ENCODE measurements at places on chromosomes 1 and 21.

DNA sequence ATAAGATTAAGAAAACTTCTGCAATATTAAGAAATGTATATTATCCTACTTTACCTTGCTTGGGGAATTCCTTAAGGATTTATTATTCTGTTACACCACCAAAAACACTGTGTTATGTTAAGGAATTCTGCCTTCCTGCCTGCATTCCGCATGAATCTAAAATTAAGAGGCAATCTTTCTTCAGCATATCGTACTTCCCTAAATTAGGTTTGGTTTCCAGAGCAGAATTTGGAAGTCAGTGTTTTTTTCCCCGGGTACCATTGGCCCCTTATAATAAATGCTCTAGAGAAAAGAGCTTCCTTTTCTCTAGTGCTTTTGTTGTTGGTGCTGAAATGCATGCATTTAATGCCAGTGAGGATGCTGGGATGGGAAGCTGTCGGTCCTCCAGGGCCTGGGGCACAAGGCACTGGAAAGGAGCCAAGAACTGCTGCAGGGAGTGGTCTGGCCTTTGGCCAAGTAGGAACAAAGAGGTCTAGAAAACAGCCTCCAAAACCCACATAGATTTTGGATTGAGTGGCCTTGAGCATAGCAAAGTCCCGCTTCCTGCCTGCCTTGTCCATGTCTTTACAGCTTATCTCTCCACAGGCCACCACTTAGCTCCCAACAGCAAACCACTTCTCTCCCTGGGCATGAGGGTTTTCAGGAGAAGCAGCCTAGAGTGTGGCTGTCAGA lies 69.9 kb downstream of the RRAGC start:
- DNase-seq = no peak

GRCh38 chr1:19043579-19044443 lies 87.3 kb upstream of the IFFO2 start:
- no peak for DNase-seq

GRCh38 chr1:114620419-114620818 lies 39.0 kb upstream of the BCAS2 start:
- DNase-seq = no peak

DNA sequence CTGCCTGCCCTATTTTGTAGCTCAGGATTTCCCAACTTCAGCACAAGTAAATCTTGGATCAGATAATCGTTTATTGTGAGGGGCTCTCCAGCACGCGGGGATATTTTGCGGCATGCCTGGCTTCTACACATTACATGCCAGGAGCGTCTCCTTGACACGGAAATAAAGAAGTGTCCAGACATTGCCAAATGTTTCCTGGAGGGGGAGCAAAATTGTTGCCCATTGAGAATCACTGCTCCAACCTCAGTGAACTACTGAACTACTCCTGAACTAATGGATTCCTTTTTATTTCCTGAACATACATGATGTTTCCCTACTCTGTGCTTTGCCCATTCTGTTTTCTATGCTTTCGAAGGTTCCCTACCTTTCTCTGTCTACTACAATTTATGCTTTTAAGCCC lies 1359.1 kb upstream of the ADGRL2 start:
- no peak for DNase-seq

DNA sequence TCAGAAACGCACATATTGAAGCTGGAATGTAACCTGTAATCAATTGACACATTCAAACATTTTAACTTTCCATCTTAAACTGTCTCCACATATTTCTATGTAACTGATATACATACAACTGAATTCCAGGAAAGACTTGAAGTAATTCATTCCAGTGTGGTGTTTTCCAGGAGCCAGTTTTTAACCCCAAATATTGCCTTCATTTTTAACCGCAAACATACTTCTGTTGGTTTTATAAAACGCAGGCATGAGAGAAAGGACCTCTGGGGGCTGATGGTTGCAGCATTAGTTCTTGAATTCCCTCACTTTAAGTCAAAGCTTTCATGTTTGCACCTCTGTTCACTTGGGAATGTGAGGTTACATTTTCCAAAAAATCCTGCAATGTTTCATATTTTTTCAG lies 204.1 kb downstream of the CRB1 start:
- DNase-seq = no peak

DNA sequence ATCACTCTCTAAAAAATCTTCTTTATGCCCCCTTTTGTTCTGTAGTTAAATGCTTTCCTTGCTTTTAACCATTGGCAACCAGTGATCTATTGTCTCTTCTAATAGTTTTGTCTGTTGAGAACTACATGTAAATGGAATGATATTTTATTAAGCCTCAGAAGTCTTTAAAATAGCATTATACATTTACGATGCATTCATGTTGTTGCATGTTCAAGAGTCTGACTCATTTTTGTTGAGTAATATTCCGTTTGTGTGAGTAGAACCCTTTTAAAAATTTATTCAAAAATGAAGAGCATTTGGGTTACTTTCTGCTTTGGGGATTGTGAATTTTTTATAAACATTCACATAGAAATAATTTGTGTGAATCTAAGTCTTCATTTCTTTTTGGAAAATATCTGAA lies 1352.9 kb downstream of the NCAM2 start:
- no peak for DNase-seq

DNA sequence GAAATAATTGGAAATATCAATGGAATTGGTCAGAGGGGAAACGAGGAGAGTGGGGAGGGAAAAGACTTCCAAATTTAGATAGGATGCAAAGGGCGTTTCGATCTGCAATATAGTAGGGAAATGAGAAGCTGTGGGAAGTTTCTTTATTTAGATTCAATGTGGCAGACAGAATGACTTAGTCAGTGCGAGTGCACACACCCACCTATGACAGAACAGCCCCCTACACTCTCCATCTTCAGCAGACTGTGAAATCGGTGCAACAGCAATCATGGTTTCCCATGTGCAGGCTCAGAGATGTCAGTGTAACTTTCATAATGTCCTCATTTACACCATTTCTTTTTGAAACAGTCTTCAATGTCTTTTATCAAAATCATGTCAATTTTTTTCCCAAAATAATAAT lies 46.0 kb downstream of the DIP2A start:
- DNase-seq = no peak

- DNase-seq = no peak
Observed at GRCh38 chr1:44347280-44347679, 7.8 kb downstream of the ERI3 start.

DNA sequence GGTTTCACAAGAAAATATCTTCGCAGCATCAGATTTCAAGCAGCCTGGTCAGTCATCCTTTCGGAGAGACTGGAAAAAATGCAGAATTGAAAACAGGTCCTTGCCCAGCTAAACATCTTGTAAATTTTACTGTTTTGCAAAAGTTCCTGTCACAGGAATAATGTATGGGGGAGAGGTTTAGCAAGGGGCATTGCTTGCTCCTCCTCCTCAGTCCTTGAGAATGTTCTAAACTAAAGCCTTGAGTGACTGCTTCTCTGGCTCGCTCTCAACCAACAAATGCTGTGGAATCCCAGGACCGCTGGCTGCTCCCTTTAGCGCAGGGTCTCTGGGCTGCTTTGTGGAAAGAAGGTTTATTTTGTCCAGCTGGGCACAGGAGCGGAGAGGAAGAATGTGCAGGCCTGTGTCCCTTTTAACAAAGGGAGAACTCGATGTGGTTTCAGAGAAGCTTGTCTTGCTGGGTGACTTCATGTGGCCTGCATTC lies 33.6 kb upstream of the FHAD1 start:
- DNase-seq = no peak

DNA sequence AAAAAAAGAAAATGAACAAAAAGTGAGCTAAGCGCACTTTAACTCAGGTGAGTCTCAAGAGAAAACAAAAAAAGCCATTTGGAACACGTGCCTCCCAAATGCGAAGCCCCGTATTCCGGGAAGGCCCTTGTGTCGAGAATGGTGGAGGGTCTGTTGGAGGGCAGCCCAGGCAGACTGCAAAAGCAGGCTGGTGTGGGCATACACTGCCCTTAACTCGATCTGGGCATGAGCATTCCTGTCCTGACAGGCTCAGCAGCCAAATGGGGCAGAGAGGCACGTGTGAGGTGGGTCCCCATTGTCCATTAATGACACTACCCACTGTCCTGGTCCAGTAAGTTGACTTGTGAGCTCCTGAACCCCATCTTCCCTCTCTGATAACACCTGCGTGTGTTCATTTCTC lies 57.7 kb downstream of the EVA1C start:
- DNase-seq = no peak

DNA sequence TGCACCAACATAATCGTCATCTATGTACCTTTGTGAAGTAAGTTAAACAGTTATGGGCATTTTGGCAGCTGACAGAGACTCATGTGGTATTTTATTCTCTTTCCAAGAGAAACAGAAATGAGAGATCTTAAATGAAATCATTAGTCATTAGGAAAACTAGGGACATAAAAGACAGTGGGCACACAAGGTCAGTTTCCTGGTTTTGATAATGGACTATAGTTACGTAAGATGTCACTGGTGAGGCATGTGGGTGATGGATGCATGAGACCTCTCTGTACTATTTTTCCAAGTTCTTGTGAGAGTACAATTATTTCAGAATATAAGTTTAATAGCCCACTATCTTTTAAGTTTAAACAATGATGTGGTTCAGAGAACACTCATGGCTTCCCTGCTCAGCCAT lies 216.9 kb downstream of the APP start:
- no peak for DNase-seq

GRCh38 chr1:5910276-5910620 lies 82.0 kb downstream of the NPHP4 start:
- no peak for DNase-seq

DNA sequence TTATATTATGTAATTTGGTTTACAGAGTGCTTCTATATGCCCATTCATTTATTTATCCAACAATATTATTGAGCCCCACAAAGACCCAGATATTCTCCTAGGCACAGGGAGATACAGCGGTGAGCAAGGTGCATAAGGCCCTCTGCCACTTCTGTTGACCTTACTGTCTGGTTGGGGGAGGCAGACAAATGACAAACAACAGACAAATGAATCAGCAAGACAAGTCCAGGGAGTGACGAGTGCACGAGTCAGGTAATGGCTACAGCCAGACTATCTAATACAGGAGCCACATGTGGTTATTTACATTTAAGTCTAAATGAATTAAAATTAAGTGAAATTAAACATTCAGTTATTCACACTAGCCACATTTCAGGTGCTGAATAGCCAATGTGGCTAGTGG lies 22.0 kb upstream of the BCAR3 start:
- no peak for DNase-seq

DNA sequence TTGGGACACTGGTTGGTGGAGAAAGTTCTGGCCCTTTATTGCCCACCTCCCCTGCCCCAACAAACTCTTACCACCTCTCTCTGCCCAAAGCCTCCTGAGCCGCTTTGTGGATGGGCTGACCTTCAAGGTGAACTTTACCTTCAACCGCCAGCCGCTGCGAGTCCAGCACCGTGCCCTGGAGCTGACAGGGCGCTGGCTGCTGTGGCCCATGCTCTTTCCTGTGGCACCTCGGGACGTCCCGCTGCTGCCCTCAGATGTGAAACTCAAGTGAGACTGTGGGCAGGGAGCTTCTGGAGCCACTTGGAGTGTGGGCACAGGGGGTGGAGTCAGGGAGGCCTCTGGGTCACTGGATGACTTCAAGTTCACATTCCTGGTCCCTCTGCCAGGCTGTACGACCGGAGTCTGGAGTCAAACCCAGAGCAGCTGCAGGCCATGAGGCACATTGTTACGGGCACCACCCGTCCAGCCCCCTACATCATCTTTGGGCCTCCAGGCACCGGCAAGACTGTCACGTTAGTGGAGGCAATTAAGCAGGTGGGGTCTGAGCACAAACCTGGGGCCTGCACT lies 12.5 kb downstream of the RHOC start:
- DNase-seq = no peak

- no peak for DNase-seq
Observed at GRCh38 chr1:220441211-220441610, 86.7 kb upstream of the MARK1 start.

GRCh38 chr1:219427403-219427802 lies 185.5 kb downstream of the ZC3H11B start:
- no peak for DNase-seq

GRCh38 chr1:81499487-81499886 lies 301.2 kb upstream of the ADGRL2 start:
- no peak for DNase-seq

- no peak for DNase-seq
Observed at GRCh38 chr1:201751872-201752271, 77.1 kb upstream of the IPO9 start.

DNA sequence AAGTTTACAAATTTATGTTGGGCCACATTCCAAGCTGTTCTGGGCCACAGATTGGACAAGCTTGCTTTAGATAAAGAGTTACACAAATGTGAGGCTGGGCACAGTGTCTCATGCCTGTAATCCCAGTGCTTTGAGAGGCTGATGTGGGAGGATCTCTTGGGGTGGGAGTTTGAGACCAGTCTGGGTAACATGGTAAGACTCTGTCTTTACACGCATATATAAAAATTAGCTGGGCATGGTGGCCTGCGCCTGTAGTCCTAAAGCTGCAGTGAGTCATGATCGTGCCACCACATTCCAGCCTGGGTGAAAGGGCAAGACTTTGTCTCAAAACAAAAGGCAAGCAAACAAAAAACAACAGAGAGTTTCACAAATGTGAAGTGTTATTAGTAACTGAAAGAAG lies 5.9 kb upstream of the VCAM1 start:
- no peak for DNase-seq

GRCh38 chr1:24921938-24922662 lies 8.0 kb downstream of the RUNX3 start:
- no peak for DNase-seq

DNA sequence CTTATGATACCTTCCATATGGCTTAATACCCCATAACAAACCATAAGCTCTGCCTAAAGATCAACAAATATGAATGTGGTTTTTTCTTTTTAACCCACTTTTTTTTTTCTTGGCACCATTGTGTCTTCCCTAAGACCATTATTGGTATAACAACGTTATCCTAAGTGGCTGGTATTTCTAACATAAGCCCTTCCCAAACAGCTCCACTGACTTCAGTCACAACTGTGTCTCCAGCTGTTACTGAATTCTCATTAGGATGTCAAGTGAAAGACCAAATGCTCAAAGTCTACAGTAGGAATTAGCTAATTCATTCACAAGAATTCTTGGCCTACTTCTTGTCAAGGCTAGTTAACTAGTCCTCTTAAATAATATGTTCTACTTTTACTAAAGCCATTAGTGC lies 4.2 kb upstream of the RXRG start:
- no peak for DNase-seq

GRCh38 chr21:42530167-42530518 lies 16.5 kb downstream of the SLC37A1 start:
- no peak for DNase-seq

GRCh38 chr1:37634244-37634991 lies at the start of gene RSPO1:
Gene RSPO1 (minus strand): TSS chr1:37634892. CDS start chr1:37629661, 5,231 bp downstream.
- no peak for DNase-seq

GRCh38 chr1:88378560-88378959 lies 305.5 kb upstream of the PKN2 start:
- no peak for DNase-seq

DNA sequence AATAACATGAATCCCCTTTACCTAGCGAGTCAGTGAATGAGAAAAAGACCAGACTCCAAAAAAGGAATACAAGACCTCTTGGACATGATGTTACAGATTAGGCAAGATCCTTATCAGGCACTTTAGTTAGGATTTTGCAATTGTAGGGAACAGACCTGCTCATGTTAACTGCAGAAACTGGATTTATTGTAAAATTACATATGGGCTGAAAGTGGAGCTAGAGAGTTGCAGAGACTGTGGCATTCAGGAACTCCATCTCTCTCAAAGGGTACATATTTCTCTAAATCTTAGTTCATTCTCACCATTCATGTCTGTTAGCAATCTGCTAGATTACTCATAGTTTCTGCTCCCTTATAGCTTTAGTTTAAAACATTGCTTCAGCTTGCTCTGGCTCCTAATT lies 142.2 kb downstream of the PAPPA2 start:
- no peak for DNase-seq

- no peak for DNase-seq
Observed at GRCh38 chr1:27057801-27058625, 45.4 kb upstream of the TENT5B start.

Measured in epithelial cell of prostate (primary cell).